Karpas-422 (cell line): ENCODE measurements at places on chromosomes 2 and 18. TPM values are rescaled to one million over a fixed set of nuclear protein-coding genes. Genes with fewer than 3 reads are reported as not detected.

Gene EEF1B2
- 588 and 786 TPM in 2 replicates for total RNA-seq

Gene LRRC30
- not detected in 2 replicates for total RNA-seq

Gene PTPRM
- not detected in 2 replicates for total RNA-seq

Gene POTEI
- 0.87 TPM in 1 of 2 replicates, not detected in the other for total RNA-seq

Gene NAGK
- 38.2 and 57.3 TPM in 2 replicates for total RNA-seq

Gene ABCG5
- not detected in 2 replicates for total RNA-seq

Gene NEU2
- total RNA-seq, result not detected in 2 replicates

DNA sequence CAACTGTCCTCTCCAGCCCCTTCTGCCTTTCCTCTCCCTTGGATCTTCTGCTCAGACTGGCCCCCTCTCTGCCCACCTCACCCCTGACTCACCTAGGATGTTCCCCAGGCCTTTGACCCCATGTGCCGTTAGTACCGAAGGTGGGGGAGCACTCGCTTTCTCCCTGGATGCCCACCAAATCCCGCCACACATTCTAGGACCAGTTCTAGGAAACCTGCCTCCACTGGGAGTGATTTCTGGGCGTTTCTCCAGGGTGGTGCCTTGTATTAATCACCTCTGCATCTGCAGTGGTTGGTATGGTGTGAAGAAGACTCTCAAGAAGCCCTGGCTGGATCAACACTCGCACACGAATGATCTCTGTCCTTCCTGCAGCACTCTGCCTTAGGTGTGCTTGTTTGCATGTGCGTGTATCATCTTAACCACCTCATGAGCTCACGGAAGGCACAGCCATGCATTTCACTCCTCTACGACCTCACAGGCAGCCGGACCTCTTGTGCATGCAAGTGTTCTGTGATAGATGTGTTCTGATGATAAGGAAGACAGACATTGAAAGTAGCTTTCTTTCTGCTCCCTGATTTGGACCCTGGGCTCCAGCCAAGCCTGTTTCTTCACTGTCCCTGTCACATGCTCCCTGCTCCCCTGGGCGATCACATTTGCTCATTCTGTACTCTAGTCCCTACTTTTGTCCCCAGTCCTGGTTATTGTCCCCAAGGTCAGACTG, 69.4 kb downstream of the LIPG start:
- no peak for DNase-seq

DNA sequence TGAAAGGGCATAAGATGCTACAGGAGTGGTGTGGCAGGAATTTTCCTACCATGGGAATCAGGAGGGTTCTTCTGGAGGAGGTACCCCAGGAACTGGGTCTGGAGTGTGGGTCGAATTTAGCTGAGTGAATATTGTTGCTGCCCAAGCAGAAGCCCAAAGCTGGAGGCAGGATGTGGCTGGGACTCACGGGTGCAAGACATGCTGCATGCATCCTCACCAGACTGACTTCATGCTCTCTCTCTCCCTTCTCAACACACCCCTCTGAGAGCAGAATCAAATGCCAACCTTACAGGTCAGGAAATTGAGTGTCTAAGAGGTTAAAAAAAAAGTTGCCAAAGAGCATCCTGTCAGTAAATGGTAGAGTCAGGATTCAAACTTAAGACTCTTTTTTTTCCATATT, 78.8 kb upstream of the TTC39C start:
- no peak for DNase-seq

- DNase-seq, result no peak
These were observed 242.3 kb upstream of the COPS8 start for GRCh38 chr2:236843161-236843968.

DNA sequence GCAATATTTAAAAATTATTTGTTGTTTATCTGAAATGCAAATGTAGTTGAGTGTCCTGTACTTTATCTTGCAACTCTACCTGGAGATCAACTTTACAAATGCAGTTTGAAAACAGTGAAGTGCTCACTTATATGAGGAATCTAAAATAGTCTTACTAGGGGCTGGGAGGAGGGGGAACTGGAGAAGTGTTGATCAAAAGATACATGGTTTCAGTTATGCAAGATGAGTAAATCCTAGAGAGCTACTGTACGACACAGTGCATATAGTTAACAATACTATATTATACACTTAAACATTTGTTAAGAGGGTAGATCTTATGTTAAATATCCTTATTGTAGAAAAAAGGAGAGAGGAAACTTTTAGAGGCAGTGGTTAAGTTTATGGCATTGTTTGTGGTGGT, 241.9 kb downstream of the BCL11A start:
- no peak for DNase-seq

- DNase-seq, result peak; percentile 90
These were observed 673 bp upstream of the SMCHD1 start for GRCh38 chr18:2654928-2655177.

- DNase-seq, result no peak
These were observed 28.3 kb upstream of the NT5DC4 start for GRCh38 chr2:112692495-112692911.

GRCh38 chr2:103959174-103960128, 894.5 kb upstream of the POU3F3 start:
- DNase-seq, result peak; percentile 76

DNA sequence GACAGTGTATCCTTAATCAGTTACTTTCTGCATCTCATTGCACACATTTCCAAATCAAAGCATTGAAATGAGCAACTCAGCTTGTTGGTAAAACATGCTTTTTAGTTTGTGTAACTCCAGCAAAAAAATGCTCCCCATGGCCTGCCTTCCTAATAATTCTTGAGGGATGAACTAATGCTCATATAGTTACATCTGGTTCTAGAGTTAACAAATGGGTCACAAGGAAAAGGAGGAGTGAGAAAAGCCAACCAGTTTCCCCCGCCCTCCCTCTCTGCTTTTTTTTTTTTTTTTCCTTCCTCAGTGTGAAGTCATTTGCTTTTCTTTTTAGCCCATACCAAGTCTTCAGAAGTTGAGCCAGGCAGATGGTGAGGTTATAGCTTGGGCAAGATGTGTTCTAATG, 231.7 kb downstream of the MTX2 start:
- no peak for DNase-seq

GRCh38 chr18:24417480-24417879, 9.0 kb upstream of the IMPACT start:
- no peak for DNase-seq

DNA sequence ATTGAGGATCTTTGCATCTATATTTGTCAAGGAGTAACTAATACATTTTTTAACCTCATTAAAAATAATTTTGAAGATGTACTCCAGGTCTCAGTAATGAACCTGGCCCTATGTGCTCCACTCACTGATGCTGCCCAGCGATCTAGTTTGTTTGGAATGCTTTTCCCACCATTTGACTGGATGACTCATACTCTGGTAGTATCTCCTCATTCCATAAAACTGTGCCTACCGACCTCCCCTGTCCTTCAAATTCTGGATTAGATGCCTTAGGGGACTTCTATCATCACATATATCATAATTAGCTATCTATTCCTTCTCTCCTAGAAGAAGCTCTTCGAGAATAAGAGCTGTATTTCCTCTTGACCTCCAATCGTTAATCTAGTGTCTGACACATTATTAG, 83.8 kb downstream of the FAM117B start:
- no peak for DNase-seq

- DNase-seq, result no peak
These were observed 2.9 kb upstream of the EN1 start for GRCh38 chr2:118850168-118850900.

DNA sequence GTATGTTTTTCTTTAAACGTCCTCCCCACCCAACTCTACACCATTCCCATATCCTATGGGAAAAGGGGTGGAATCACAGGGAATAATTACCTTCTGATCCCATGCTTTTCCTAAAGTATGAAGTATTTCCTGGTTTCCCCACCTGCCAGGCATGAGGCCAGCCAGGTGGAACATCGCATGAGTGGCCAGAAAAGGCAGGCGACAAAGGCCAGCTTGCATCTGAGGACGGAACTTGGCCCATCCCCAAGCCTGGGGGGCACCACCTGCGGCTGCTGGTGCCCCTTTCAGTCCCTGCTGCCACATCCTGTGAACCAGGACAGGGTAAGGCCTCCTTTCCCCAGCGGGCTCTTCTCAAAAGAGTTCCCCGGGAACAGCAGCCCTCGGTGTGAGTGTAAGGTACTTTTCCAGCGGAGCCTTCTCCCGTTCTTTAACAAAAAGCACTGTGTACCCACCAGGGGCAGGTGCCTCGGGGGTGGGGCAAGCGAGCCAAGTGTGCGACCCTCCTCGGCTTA, 1.2 kb upstream of the ERFE start:
- DNase-seq, result no peak

- DNase-seq, result no peak
These were observed 21.4 kb downstream of the SP3 start for GRCh38 chr2:173943738-173944137.

- DNase-seq, result no peak
These were observed 14.6 kb upstream of the MCM6 start for GRCh38 chr2:135890835-135891234.

GRCh38 chr2:70946832-70947442, 11.2 kb downstream of the ATP6V1B1 start:
- peak; percentile 80 for DNase-seq

- no peak for DNase-seq
These were observed 103.3 kb downstream of the GULP1 start for GRCh38 chr2:188394931-188395472.

GRCh38 chr18:8609659-8610458, 622 bp downstream of the RAB12 start:
- DNase-seq, result peak; percentile 66

- DNase-seq, result no peak
These were observed 8.0 kb downstream of the ZEB2 start for GRCh38 chr2:144511937-144512336.
